ENCODE measurements at places on chromosomes 5 and 9.

DNA sequence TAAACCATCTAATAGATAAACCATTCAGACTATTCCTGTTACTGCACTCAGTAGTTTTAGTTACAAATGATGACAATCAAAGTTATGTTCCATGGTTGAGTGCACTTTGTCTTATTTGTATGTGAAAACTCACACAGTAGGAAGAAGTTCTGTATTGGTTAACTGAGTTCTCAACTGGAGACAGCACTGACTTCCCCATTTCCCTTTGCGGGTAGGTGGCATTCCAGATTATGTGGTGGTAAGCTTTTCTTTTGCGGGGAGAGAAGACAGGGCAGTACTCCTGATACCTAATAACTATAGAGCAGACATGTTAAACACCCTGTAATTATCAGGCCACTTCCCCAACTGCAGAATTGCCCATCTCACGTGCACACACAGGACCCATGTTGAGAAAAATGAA is 24.4 kb downstream of the TARS1 start:
- no peak for DNase-seq

- DNase-seq = no peak
Measured at GRCh38 chr9:130780865-130781504, 54.1 kb upstream of the ABL1 start.

- DNase-seq = peak; percentile 54
Measured at GRCh38 chr5:58999804-59000203, 416.9 kb downstream of the RAB3C start.

DNA sequence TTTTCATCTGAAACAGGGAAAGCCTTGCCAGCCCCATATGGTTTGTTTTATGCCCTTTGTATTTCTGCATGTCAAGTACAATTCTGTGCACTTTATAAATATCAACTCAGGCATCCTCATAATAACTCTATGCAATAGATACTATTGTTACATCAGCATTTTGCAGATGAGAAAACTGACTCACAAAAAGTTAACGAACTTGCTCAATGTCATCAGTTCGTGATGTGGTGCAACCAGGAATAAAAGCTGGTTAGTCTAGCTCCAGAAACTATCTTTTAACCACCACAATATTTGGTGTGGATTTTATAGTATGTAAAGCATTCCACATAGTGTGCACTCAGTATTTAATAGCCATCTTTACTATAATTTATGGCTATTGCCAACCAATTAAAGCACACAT is 134.9 kb downstream of the MRPS30 start:
- no peak for DNase-seq

GRCh38 chr5:3007577-3007976 is 256.1 kb upstream of the IRX2 start:
- no peak for DNase-seq

All from C1 segment of cervical spinal cord (tissue), 14 donors.